Activated T-helper 1 cell treated with anti-CD3 and anti-CD28 coated beads, Interleukin-12 subunit alpha, Interleukin-12 subunit beta, Interleukin-2, Interleukin-4 antibody, amounts not matched to agents 30 ng/mL and 10 ng/mL and 1 ng/mL, durations not matched to agents 14 hours and 24 hours and 36 hours (primary cell): ENCODE measurements at places on chromosomes 4 and X. TPM values are rescaled to one million over a fixed set of nuclear protein-coding genes. Genes with fewer than 3 reads are reported as not detected.

The GYPE gene
- 0.16 TPM in 1 of 2 replicates, not detected in the other for total RNA-seq

The SHROOM3 gene
- 0.02 and 0.05 TPM in 2 replicates for total RNA-seq

The PLXNA3 gene
- total RNA-seq = 45.4 and 61.1 TPM in 2 replicates

The SMIM10L2A gene
- 1.3 TPM in 2 replicates for total RNA-seq

The SPOCK3 gene
- not detected in 2 replicates for total RNA-seq

The MAOA gene
- total RNA-seq = 0.54 and 0.57 TPM in 2 replicates

The BMX gene
- not detected in 2 replicates for total RNA-seq

- peaks cover 18% of the 10 kb centered on the region for H3K36me3 ChIP-seq
- no peaks in the 10 kb centered on the region for H3K27me3 ChIP-seq
- H3K4me3 ChIP-seq = no peak overlapping the region
- DNase-seq = no peak
- no peaks in the 10 kb centered on the region for H3K4me1 ChIP-seq
Observed at GRCh38 chrX:46865281-46865680, 28.4 kb downstream of the RP2 start.

- H3K36me3 ChIP-seq = no peaks in the 10 kb centered on the region
- H3K27ac ChIP-seq = no peak overlapping the region
- H3K4me3 ChIP-seq = no peak overlapping the region
- H3K4me1 ChIP-seq = no peaks in the 10 kb centered on the region
- no peak for DNase-seq
Observed at GRCh38 chr4:20109391-20109790, 142.3 kb upstream of the SLIT2 start.

GRCh38 chrX:125681058-125681457 lies 361.4 kb downstream of the TEX13C start:
- no peak overlapping the region for H3K27ac ChIP-seq

GRCh38 chr4:39067031-39067430 lies 5.0 kb downstream of the KLHL5 start:
- peaks cover 31% of the 10 kb centered on the region for H3K4me1 ChIP-seq
- H3K27me3 ChIP-seq = no peaks in the 10 kb centered on the region
- no peak for DNase-seq
- no peak overlapping the region for H3K27ac ChIP-seq

- no peak overlapping the region for H3K4me3 ChIP-seq
- H3K36me3 ChIP-seq = no peaks in the 10 kb centered on the region
- H3K4me1 ChIP-seq = no peaks in the 10 kb centered on the region
- no peak for DNase-seq
- no peaks in the 10 kb centered on the region for H3K27me3 ChIP-seq
Observed at GRCh38 chr4:154044742-154045485, 256.0 kb upstream of the SFRP2 start.

- peaks cover 8% of the 10 kb centered on the region for H3K4me1 ChIP-seq
- H3K27me3 ChIP-seq = no peaks in the 10 kb centered on the region
- DNase-seq = no peak
- H3K4me3 ChIP-seq = no peak overlapping the region
Observed at GRCh38 chr4:102642631-102643298, 118.0 kb downstream of the MANBA start.

DNA sequence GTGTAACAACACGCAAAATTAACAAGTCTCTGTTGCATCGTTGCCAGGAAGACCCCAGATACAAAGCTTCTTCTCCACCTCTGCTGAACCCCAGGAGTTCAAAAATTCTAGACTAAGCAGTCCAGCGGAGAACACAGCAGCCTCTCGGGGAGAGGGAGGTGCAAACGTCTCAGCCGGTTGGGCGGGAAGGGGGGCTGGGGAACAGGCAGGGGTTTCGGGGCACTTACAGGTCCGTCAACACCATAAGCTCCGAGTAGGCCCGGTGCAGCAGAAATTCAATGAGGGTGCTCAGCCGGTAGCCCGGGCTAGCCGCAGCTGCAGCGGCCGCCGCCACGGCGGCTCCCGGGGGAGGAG lies 394 bp downstream of the MED14 start:
- DNase-seq = no peak
- H3K27ac ChIP-seq = peak overlapping the region; percentile 79
- peaks cover 2% of the 10 kb centered on the region for H3K36me3 ChIP-seq
- H3K4me1 ChIP-seq = peaks cover 36% of the 10 kb centered on the region
- no peaks in the 10 kb centered on the region for H3K27me3 ChIP-seq

DNA sequence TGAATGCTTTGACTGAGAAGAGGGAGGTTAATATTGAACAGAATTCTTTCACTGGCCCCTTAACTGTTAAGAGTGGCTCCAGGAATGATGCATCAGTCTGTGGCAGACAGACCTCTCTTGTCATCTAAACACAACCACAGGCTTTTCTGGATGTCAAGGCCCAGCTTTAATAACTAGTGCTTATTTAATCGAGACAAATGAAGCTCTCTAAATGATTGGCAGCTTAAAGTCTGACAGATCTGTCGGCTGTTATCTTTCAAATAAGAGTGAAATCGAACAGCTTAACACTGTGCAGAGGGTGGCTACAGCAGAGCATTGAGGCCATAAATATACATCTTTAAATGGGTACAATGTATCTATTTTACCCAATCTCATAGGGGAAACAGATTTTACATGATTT lies 500.8 kb upstream of the PABPC4L start:
- no peaks in the 10 kb centered on the region for H3K4me1 ChIP-seq
- H3K4me3 ChIP-seq = no peak overlapping the region
- DNase-seq = no peak
- H3K27ac ChIP-seq = no peak overlapping the region
- no peaks in the 10 kb centered on the region for H3K36me3 ChIP-seq

DNA sequence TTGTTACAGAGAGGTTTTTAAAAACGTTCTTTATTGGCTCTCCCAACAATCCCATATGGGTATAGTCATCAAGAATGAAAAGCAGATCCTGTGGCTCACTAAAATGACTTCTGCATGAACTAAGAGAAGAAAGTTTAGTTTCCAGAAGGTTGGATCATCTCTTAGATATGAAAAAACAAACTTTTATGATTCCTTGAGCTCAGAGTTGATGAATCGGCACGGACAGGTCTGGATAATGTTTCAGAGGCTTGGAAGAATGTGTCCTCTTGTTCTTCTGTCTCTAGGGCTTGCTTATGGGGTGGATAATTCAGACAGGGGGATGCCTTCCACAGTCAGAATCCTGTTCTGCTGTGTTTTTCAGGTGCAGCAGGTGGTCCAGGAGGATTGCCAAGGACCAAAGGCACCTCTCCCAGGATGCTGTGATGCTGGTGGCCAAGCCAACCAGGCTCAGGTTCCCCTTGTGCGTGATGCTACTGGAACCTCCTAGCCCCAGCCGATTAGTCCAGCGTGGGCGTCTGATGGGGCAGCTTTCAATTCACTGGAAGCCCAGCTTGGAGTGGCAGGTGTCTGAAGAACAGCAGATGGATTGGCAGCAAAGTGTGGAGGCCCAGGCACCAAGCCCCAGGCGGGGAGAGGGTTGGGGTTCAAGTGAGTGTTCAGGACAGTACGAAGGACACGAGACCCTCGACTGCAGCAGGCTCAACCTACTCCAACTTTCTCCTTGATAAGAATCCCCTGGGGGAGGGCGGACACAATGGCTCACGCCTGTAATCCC lies 30.3 kb downstream of the CCKAR start:
- no peak overlapping the region for H3K4me3 ChIP-seq
- no peak overlapping the region for H3K27ac ChIP-seq
- H3K4me1 ChIP-seq = peaks cover 13% of the 10 kb centered on the region
- DNase-seq = no peak
- H3K27me3 ChIP-seq = peaks cover 2% of the 10 kb centered on the region

- no peak overlapping the region for H3K27ac ChIP-seq
- no peaks in the 10 kb centered on the region for H3K4me1 ChIP-seq
- no peak overlapping the region for H3K4me3 ChIP-seq
Observed at GRCh38 chr4:95091272-95091671, 333.5 kb downstream of the BMPR1B start.

GRCh38 chr4:1345903-1346780 lies 866 bp upstream of the UVSSA start:
- peaks cover 24% of the 10 kb centered on the region for H3K36me3 ChIP-seq
- peak; percentile 43 for DNase-seq
- H3K4me3 ChIP-seq = peak overlapping the region; percentile 92
- H3K27me3 ChIP-seq = peaks cover 2% of the 10 kb centered on the region
- H3K4me1 ChIP-seq = peaks cover 26% of the 10 kb centered on the region

- DNase-seq = no peak
- H3K4me3 ChIP-seq = no peak overlapping the region
- H3K4me1 ChIP-seq = peaks cover 24% of the 10 kb centered on the region
Observed at GRCh38 chr4:83138946-83139345, 24.4 kb upstream of the PLAC8 start.

GRCh38 chr4:96380106-96380505 lies 540.2 kb downstream of the PDHA2 start:
- no peaks in the 10 kb centered on the region for H3K4me1 ChIP-seq
- no peak for DNase-seq
- no peaks in the 10 kb centered on the region for H3K36me3 ChIP-seq
- no peaks in the 10 kb centered on the region for H3K27me3 ChIP-seq
- no peak overlapping the region for H3K4me3 ChIP-seq

DNA sequence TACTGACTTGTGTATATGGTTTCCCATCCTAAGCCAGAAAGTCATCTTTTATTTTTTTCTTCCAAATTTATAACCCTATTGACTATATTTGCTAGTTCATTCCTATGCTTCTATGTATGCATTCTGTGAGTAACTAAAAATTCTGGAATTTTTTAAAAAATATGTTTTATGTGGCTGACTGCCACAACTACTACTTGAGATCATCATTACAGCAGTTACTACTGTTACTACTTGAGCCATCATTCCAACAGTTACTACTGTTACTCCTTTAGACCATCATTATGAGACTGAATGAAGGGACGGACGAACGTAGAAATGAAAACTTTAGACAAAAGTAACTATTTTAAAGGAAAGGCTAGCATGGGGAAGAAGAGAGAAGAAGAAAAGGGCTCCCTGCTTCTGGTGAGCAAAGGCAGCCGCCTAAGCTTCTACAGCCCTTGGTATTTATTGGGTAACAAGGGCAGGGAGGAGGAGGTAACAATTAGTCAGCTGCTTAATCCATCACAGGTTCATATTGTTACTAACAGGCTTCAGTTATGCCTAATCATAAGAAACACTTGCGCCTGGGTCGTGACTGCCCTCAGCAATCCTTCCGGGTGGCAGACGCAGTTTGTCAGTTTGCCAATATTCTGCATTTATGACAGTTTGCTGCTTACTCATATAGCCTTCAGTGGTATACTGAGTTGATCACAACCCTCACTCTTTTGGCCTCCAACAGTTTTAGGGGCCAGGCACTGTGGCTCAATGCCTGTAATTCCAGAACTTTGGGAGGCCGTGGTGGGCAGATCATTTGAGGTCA lies 80.4 kb downstream of the PDLIM5 start:
- H3K4me1 ChIP-seq = no peaks in the 10 kb centered on the region
- no peaks in the 10 kb centered on the region for H3K36me3 ChIP-seq
- no peak overlapping the region for H3K27ac ChIP-seq
- no peak for DNase-seq
- no peaks in the 10 kb centered on the region for H3K27me3 ChIP-seq

DNA sequence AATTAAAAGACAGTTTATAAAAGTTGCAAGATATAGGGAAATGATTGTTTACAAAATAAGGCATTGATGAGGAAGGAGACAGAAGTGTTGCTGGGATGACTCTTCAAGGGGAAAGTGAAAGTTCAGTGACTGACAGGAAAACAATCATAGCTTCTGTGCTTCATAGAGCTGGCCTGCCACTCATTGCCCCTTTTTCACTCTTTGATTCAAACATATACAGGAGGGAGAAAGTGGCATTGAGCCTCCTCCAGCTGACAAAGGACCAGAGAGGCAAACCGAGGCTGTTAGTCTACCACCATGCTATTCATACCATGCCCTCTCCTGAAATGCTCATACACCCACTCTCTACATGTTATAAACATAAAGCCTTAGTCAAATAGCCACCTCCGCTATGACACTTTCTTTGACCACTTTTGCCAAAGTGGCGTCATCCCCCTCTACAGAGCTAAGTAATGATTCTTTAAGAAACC lies 79.2 kb upstream of the ATOH1 start:
- H3K36me3 ChIP-seq = no peaks in the 10 kb centered on the region
- H3K27me3 ChIP-seq = no peaks in the 10 kb centered on the region
- H3K4me1 ChIP-seq = no peaks in the 10 kb centered on the region
- no peak for DNase-seq
- no peak overlapping the region for H3K4me3 ChIP-seq
- H3K27ac ChIP-seq = no peak overlapping the region
